ENCODE measurements at places on chromosomes 1 and 21.
A peak's percentile ranks its signal among the peaks of the same experiment; 100 is the strongest.

GRCh38 chr1:158043232-158043631 is 49.8 kb downstream of the KIRREL1 start:
- DNase-seq: no peak

GRCh38 chr1:65626003-65626402 is 166.7 kb upstream of the PDE4B start:
- DNase-seq: no peak

GRCh38 chr1:152052606-152053005 is 15.8 kb upstream of the S100A11 start:
- peak; percentile 57 for DNase-seq

GRCh38 chr1:56304975-56305374 is 274.4 kb downstream of the PLPP3 start:
- DNase-seq: no peak

- DNase-seq: no peak
These were observed 48.0 kb downstream of the MAN1C1 start for GRCh38 chr1:25664357-25665199.

DNA sequence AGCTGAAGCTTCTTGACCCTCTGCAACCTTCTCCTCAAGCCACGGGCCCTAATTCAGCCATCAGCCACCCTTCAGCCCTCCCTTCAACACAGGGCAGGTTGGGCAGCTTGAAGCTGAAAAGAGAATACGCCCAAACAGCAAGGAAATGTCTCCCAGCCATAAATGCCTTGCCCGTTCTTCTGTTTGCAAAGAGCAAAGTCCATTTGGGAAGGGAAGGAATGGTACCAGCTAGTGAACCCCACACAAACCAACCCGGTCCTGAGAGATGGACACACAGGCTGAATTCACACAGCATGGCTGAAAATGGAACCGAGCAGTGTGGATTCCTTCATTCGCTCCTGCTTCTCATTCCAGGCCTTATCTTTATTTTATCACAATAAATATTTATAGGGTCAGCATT is 11.5 kb downstream of the PLEKHA6 start:
- no peak for DNase-seq

DNA sequence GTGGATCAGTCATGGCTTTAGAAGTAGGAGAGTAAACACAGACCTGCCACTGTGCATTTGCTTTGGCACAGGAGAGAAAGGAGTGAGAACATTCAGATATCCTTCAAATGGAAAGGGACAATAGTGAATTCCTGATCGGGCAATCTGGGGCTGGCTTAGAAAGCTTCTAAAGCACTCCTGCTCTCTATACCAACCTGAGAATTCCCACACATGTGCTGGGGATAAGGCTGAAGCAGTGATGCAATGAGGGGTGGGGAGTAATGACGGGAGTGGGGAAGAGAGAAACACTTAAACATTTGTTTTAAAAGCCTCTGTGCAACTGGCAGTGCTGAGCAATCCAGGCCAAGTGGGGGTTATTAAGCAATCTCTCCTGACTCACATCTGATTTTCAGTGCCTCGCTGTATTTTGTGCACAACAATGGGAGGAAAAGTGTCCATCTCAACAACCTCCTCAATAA is 108.8 kb downstream of the KIAA0319L start:
- DNase-seq: peak; percentile 79

GRCh38 chr1:169260478-169261151 is 107.0 kb downstream of the NME7 start:
- no peak for DNase-seq

DNA sequence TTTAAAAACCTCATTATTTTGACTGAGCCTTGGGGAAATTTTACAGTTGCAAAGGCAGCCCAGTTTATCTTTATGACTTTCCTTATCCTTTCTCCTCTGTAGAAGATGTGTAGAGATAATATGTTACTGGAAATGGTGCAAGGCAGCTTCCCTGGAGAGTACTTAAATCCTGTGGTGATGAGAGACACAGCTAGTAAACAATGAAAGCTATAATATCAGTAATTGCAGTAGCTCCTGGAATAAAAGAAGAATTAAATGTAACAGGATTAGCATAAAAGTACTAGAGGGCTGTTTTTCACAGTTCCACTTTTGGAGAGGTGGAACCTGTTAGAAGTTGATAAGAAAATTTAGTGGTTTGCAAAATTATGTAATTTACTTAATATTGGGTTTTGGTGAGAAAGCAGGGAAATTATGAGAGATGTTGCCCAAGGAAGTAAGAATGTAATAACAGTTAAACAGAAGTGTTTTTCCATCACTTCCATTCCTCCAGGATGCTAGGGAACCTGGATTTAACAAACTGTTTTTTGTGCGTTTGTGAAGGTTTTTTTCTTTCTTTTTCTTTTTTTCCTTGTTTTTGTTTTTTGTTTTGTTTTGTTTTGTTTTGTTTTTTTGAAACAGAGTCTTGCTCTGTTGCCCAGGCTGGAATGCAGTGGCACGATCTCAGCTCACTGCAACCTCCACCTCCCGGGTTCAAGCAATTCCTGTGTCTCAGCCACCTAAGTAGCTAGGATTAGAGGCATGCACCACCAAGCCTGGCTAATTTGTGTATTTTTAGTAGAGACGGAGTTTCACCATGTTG is 15.7 kb upstream of the EDEM3 start:
- no peak for DNase-seq

DNA sequence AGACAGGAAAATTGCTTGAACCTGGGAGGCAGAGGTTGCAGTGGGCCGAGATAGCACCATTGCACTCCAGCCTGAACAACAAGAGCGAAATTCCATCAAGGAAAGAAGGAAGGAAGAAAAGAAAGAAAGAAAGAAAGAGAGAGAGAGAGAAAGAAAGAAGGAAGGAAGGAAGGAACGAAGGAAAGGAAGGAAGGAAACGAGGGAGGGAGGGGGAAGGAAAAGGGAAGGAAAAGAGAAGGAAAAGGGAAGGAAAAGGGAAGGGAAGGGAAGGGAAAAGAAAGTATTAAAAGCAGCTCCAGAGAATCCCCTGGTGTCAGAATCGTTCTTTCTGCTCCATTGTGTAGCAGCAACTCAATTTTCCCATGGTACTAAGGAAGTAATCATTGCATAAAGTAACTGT is 19.2 kb upstream of the ZSWIM5 start:
- DNase-seq: no peak

DNA sequence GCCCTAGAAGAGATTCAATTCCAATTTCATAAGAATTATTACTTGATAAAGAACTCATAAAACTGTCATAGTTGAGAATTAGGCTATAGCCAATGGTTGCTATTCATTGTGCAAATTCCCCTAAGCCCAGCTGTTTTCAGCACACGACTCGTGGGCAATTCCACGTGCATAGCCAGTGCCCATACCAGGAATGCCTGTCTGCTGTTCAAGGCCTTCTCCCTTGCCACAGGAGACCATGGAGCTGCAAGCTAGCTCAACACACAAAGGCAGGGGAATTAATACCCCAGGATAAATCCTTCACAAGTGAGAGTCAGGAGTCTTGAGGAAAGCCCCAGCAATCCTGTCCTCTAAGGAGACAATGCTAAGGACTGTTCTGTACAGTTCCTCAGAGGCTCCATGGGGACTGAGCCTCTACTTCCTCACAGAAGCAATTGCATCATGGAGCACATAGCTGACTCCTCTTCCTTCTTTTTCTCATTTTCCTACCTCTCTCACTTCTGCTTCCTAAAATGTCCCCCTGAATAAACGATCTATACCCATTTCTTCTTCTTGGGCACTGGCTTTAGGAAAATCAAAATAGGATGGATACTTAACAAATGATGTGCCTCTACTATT is 19.1 kb upstream of the CHRM3 start:
- no peak for DNase-seq

- no peak for DNase-seq
These were observed 91.7 kb downstream of the TYW3 start for GRCh38 chr1:74824497-74825107.

DNA sequence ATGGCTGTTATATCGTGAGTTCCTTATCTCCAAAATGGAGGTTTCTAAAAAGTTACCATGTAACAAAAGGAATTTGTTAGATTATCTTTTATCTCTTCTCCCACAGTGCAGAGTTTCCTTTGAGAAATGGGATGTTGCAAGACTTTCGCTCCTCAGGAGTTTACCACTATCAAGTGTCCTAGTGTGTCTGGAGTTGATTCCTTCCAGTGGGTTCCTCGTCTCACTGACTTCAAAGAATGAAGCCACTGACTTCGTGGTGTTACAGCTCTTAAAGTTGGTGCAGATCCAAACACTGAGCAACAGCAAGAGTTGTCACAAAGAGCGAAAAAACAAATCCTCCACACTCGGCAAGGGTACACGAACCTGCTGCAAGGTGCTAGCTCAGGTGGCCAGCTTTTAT is 37.0 kb downstream of the SPAG17 start:
- no peak for DNase-seq

DNA sequence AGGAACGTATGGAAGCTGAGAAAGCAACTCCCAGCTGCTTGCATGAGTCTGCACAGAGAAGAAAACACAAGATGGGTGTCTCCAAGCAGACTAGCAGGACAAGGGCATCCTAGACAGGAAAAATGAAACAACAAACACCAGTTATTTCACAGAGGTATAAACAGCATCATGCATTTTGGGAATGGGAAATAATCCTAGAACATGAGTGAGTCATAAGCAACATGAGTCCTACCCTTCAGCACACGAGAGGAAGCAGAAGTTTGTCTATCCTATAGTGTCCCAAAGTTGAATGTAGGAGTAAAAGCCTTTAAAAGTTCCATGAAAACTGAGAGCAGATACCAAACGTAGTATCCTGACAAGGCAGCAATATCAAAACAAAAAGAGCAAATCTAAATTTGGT is 11.3 kb upstream of the FRRS1 start:
- DNase-seq: no peak

- DNase-seq: no peak
These were observed 61.1 kb downstream of the XCL1 start for GRCh38 chr1:168637350-168637991.

DNA sequence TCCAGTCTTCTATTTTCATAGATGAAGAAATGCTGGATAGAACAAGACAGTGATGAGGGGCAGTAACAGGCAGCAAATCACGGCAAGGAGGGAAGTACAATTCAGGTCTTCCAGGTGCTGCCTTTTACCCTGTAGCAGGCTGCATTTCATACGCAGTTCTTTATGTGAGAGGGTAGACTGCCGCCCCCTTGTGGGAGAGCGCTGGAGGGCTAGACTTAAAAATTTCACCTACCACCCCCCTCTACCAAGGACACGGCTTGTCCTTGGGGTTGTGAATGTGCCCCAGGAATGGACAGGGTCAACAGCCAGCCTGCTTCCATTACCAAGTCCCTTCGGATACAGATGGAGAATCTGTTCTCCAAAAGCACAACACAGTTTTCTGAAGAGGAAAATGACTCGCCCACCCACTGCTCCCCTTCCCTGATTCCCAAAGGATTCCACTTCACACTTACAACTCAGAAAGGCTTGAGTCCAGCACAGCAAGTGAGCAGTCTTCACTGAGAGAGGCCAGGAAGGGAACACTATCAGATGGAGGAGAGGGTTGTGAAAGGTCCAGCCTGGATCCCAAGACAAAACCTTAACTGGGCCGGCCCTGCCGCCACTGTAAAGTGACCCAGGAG is 7.4 kb downstream of the WDR77 start:
- DNase-seq: no peak

GRCh38 chr1:226548256-226549093 is at the start of gene STUM:
TSS of gene STUM (plus strand) at chr1:226548764. CDS start at chr1:226548905, 141 bp downstream.
- DNase-seq: no peak

GRCh38 chr1:29383746-29384371 is 147.5 kb downstream of the PTPRU start:
- DNase-seq: peak; percentile 16

GRCh38 chr1:170077926-170078325 is 3.4 kb upstream of the KIFAP3 start:
- no peak for DNase-seq

DNA sequence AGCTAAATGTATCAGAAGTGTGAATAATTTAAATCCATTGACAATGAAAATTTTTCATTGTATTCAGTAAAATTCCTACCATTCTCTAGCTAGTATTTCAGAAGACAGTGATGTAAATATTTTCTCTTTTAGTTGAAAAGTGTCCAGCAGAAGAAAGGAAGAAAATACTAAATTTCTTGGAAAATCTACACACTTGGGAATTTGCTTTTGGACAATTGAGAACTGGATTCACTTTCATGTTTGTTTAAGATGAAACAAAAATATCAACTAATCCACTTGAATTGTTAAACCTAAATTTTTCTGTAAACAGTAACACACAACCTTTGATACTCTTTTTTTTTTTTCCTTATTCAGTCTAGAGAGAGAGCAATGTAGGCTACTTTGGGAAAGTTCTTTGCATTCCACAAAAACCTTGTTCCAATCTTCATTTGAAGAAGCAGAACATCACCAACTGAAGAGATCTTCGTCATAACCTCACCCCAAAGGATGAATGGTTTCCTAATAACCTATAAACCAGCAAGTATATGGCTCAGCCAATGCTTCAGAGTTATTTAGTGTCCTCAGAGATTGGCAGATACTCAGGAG is 155.1 kb upstream of the GORAB start:
- no peak for DNase-seq

DNA sequence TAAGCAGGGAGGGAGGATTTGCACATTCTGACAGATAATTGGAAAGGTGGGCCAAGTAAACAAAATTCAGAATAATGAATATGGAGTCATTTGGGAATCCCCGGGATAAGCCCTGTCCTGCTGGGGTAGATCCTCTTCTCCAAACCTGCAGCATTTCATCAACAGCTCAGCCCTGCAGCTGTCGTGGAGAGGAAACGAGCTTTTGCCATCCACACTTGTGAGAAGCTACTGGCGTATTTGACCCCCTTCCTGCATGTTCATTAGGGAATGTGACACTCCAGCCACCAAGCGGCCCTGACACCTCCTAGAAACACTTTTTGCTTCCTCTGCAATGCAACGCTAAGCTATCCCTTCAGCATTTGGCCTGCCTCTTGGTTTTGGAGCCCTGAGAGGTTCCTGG is 8.0 kb upstream of the LEFTY2 start:
- no peak for DNase-seq

GRCh38 chr1:198837278-198838021 is 198.6 kb downstream of the PTPRC start:
- no peak for DNase-seq

GRCh38 chr1:96521994-96522760 is 199.4 kb upstream of the PTBP2 start:
- no peak for DNase-seq

DNA sequence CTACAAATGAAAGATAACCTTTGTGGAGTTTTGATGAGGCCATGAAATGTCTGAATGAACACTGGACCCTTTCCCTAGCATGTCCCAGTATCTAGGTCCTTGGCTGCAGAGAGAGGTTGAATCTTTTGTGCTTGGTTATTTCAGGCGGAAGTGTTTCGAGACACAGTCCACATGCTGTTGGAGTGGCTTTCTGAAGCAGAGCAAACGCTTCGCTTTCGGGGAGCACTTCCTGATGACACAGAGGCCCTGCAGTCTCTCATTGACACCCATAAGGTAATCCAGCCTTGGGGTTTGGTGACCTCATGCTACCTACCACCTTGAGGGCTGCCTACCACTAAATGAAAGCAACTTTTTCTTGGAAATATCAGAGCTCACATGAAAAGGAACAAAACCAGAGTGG is 38.9 kb upstream of the BMP8A start:
- DNase-seq: no peak

GRCh38 chr1:231601824-231602672 is 24.5 kb upstream of the DISC1 start:
- no peak for DNase-seq

Measured in HFF-Myc (cell line).